ENCODE measurements at places on chromosomes 3 and 15. TPM values are rescaled to one million over a fixed set of nuclear protein-coding genes. Genes with fewer than 3 reads are reported as not detected.
A peak's percentile ranks its signal among the peaks of the same experiment; 100 is the strongest.

NUP210 gene
- 62.3 TPM for total RNA-seq

SGO1 gene
- total RNA-seq, result 44.8 TPM

ACOX2 gene
- 8.6 TPM for total RNA-seq

SNX22 gene
- 1.9 TPM for total RNA-seq

- DNase-seq, result no peak
Measured at GRCh38 chr3:151909681-151910405, 36.4 kb downstream of the SUCNR1 start.

DNA sequence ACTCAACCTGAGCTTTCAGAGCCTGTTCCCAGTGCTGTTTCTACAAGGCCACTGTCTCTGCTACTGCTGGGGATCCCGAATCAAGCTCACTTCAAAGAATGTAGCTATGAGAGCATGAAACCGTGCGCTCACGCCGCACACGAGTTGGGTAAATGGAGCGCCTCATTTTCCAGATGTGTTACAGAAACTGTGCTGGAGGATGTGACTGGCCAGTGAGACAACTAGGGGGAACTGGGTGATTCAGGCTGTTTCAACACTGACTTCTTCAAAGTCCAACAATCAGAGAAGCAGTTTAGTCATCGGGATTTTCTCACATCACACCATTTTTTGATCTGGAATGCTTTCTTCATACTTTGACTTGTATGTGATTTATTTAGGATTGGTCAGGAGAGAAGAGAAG is 3.5 kb downstream of the ZNF710 start:
- DNase-seq, result no peak

DNA sequence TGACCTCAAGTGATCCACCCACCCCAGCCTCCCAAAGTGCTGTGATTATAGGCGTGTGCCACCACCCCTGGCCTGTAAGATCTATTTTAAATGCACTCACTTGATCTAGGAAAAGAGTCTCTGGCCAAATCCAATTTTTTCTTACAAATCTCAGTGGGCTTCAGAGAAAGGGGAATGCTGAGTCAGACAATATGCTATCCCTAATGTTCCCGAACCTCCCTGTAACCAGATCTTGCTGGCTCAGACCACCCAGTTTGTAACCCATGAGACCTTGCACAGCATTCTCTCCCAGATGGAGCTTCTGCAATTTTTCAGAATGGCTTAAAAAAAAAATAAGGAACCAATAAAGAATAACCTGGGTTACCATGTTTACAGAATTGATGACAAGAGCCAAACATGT is 205.8 kb downstream of the RYR3 start:
- DNase-seq, result no peak

- no peak for DNase-seq
Measured at GRCh38 chr3:157741607-157742006, 238.4 kb upstream of the VEPH1 start.

DNA sequence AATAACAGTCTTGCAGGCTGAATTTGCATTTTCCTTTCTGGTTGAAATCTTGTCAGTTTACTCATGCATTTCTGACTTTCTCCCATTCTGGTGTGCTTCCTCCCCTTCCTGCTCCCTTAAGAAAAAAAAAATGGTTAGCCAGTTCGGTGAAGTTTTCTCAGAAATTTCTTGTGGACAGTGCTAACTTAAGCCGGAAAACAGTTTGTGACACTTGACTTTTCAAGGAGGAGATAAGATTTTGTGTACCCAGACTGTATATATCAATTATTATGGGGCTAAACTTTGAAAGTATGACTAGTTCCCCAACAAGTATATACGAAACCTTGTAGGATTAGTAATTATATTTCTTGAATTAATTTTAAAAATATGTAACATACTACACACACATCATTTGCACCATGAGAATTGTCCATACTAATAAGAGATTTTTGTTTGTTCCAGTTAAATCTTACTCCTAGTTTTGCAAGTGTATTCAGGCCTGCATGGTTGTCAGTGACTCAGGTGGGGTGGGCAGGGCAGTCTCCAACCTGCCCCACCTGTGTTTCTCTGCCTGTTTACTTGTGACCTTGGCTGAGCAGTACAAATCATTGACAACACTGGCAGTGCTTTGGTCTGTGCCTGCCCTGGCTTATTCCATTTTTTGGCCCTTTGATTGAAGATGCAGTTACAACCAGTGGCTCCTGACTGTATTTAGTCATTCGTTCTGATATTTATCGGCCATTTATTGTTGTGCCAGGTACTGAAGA is 19.1 kb downstream of the UBE2E1 start:
- DNase-seq, result no peak

- peak; percentile 89 for DNase-seq
Measured at GRCh38 chr15:98548139-98548971, 100.0 kb upstream of the IGF1R start.

DNA sequence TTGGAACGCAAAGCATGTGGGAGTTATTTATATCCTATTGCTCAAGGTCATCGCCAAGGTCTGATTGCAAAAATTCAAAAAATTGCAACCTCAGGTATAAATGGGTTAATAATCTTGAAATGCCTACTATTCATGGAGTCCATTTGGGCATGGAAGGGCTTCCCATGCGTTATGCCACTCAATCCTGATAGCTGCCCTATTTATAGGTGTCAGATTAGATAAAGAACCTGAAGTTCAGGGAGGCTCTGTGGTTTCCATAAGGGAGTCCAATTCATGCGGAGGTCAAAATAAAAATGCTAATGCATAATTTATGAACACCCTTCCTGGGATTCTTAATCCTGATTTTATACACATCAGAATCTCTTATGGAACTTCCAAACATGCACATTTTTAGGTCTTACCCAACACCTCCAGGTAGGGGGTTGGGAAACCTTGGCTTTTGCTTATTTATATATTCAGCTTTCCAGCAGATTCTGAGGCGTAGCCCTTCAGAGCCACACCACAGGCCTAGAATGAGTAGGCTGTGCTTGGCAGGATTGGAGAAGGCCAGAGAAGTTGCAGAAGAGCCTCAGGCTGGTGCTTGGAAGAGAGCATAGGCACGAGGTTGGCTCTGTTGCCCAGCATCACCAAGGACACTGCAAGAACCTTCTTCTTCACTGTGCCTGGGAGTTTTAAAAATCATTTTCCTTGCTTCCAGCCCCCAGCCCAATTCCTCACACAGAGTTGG is 324.4 kb upstream of the CFAP20DC start:
- no peak for DNase-seq

DNA sequence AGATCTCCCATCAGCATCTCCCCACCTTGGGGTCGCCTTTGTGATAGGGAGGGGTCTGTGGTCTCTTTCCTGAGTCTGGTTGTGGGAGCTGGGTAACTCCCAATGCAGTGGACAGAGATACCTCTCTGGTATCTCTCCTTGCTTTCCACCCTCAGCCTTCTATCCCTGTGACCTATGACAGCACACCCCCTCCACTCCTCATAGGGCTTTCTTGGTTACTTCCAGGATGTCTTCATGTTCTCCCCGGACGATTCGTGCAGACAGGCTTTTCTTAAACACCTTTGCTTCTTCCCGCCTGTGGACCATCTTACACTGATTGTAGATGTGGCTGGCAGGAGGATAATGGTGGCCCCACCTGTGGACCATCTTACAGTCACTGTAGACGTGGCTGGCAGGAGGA is 14.2 kb upstream of the NRROS start:
- DNase-seq, result no peak

DNA sequence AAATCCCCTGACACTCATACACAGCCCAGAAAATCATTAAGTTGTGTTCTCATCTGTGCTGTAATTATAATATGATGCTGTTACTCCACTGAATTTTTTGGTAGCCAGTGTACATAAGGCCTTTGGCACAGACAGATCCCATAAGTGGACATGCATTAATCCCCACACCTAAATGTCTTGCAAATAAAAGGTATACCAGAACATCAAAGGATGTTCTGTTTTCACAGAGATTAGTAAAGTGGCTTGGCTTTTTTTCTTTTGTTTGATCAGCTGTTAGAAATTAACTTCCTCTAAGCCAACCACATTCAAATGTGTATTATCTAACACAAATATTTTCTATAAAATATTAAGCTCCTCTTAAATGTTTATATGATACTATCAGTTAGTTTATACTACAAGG is 2.7 kb downstream of the SST start:
- DNase-seq, result no peak
